ENCODE measurements at places on chromosomes 1 and 21.

DNA sequence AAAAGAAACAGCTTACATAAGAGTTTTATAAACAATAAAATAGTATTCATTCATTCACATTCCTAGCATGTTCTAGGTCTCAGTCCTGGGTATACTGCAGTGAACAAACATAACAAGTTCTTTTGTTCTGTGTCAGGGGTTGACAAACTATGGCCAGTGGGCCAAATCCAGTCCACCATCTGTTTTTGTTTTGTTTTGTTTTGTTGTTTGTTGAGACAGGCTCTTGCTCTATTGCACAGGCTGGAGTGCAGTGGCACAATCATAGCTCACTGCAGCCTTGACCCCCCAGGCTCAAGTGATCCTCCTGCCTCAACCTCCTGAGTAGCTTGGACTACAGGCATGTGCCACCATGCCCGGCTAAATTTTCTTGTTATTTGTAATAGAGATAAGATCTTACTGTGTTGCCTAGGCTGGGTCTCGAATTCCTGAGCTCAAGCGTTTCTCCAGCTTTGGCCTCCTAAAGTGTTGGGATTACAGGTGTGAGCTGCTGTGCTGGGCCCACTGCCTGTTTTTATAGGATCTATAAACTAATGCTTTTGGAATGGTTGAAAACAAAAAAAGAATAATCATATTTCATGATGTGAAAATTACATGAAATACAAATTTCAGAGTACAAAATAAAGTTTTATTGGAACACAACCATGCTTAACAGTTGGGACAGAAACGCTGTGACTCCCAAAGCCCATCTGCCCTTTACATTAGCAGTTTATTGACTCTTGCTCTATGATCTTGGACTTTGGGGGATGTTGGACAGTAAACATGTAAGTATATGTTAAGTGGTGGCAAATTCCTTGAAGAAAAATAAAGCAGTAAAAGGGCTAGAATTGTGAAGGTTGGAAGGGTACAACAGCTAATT lies 17.9 kb downstream of the CAPZA1 start:
- no peak for DNase-seq

DNA sequence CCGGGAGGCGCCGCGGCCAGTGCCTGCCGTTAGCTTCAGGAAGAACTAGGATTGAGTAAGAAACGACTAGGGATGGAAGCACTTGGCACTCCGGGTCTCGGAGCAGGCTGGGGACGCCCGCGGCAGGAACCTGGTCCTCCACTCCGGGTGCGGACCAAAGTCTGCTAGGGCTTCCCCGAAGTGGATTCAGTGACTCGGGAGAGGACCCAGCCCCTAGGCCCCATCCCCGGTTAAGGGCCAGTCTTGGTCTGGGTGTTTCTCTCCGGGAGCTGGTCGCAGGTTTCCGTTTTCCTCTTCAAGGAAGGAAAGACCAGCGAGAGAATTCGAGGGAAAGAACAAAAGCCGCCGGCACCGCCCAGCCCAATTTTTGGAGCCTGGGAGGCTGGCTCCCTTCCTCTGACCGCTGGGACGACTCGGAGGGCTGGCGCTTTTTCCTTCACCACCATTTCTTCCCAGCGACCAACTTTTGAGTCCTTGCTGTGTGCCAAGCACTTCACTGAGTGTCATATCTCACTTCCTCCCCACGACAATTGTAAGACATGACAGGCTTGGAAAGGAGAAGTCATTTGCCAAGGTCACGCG lies 16.8 kb upstream of the STMN1 start:
- no peak for DNase-seq

GRCh38 chr1:206419783-206420182 lies 50.5 kb upstream of the IKBKE start:
- no peak for DNase-seq

- no peak for DNase-seq
Observed at GRCh38 chr1:62012836-62013235, 181.8 kb upstream of the L1TD1 start.

DNA sequence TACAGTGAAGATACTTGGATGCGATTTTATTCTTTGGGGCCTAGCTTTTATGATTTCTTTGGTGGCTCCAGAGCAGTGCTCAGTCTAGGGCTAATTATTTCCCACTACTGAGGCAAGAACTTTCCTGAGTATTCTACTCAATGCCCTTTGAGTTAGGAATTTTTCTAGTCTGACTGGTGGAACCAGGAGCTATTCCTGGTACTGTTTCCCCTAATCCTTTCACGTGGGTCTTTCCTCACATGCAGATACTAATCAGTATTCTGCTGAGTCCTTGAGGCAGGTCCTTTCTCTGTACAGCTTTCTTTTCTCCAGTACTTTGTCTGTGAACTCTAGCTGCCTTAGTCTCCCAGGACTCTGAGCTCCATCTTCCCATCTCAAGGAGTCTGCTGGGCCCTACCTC lies 76.7 kb downstream of the TRIM11 start:
- DNase-seq: no peak

DNA sequence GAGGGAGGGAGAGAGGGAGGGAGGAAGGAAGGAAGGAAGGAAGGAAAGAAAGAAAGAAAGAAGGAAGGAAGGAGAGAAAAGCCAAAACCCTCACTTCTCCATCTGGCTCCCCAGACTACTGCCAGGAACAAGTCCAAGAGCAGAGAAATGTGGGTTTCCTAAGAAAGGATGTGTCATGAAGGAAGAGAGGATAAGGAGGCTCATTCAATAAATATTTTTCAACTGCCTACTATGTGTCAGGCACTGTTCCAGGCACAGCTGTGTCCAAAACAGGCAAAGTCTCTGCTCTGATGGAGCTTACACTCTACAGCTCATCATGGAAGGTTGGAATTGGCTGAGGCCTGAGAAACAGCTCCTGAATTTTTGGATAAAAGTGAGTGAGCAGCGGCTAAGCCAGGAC lies 42.6 kb upstream of the ATP2B4 start:
- DNase-seq: no peak

Measured in NCI-H187 treated with DMSO at 0.1 percent for 48 hours (cell line).